Left lobe of liver (tissue), 2 donors: ENCODE measurements at places on chromosomes 7 and 10. TPM values are rescaled to one million over a fixed set of nuclear protein-coding genes. Genes with fewer than 3 reads are reported as not detected.

Gene SBDS
- 49.9 TPM for total RNA-seq

Gene GTF2IRD1
- 10.3 TPM for total RNA-seq

Gene ZNF503
- total RNA-seq: 7.3 TPM

Gene FEZF1
- not detected for total RNA-seq

DNA sequence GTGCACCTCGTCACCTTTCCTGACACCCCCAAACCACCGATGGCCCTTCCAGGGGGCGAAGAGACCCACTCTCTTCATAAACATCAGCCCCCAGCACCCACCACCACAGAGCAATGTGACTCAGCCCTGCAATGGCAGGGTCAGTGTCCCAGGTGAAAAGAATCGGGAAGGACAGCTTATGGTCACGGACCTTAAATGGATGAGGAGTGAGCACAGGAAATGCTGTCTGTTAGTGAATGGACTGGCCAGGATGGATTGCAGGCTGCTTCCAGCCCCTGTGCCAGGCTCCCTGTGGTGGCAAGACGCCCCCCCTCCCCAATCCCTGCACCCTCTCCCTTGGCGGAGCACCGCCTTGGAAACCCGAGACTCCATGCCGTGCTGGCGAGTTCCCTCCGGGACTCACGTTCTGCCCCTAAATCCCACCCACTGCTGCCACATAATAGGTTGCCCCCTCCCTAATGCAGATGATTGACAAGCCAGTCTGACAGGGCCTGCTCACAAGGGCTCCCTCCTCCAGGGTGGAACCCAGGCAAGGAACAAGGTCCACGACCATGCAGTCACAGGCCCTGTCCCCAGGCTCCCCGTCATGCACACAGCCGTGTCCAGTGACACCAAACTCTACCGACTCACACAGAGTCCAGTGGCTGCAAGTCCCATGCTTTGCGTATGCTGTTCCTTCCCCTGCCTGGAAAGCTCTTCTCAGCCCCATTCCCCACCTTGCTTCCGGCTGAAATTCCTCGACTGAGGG lies 7.3 kb downstream of the ASB13 start:
- no peak for DNase-seq

- no peak for DNase-seq
Observed at GRCh38 chr10:126101736-126102135, 205.4 kb downstream of the FANK1 start.

DNA sequence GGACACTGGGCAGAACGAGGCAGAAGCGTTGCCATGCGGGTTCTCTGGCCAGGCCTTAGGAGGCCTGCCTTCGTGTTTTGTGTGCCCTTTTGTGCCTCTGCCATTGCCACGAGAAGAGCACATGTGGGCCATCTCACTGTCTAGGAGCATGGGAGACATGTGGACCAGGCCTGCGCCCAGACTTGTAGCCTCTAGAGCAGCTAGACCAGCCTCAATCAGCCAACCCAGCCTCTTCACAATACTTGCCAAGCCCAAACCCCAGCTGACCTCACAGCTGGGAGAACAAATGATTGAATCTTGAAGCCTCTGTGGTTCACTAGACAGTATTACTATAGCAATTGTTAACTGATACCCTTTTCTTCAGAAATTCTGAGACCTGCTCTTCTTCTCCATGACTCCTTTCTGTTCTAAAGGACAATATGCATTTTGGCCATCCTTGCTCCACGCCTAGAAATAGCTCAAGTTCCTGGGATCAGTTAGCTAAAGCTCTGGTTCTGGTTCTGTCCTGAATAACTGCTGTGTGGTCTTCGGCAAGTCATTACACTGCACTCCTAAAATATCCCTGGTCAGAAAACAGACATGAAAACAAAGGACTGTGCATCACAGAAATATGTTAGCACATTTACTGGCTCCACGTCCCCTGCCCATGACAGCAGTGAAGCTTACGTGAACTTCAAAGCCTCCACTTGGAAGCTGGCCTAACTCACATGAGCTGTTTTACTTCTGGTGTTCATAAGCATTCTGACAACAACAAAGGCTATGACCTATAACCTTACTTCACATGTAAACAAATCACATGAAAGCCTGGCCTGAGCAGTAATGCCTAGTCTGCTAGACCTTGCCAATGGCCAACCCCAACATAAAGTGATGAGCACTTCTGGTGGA lies 72.3 kb upstream of the MKRN1 start:
- DNase-seq: no peak

GRCh38 chr10:131475803-131476202 lies 164.3 kb upstream of the TCERG1L start:
- DNase-seq: peak; percentile 58

DNA sequence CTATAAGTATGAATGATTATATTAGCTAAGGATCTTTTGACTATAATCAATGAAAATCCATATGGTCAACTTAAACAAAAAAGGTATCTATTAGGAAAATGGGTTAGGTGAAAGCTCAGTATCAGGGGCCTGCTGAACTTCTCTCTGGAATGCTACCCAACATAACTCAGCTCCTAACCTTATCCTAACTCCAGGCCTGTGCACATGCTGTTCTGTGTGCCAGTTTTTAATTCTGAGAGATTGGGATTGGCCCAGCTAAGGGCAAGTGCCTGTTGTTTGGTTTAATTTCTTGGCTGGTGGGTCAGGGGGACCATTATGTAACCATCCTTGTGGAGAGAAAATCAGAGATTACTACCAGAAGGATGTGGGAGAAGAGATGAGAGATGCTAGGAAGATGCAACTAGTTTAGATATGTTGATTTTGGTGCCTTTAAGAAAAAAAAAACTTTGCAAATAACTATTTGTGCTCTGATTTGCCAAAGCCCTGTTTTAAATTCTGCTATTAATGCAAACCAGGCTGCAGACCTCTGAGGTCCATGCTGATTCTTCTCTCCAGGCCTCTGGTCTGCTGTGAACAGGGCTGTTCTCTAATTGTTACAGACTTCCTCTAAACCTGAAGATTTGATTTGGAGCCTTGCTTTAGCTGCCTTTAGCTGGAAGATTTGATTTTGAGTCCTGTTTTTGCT lies 23.9 kb upstream of the HDAC9 start:
- no peak for DNase-seq

DNA sequence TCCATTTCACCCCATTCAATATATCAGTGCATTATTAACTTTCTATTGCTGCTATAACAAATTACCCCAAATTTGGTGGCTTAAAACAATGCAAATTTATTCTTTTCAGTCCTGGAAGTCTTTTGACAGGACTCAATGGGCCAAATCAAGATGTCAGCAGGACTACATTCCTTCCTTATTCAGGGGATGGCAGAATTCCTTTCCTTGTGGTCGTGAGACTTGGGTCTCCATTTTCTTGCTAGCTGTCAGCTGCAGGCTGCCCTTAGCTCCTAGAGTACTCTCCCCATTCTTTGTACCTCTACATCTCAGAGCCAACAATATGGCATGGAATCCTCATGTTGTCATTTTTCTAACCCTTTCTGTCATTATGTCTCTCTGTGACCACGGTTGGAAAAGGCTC lies 310.6 kb downstream of the HDAC9 start:
- no peak for DNase-seq

- DNase-seq: peak; percentile 66
Observed at GRCh38 chr7:75617634-75618234, 121.0 kb downstream of the HIP1 start.

DNA sequence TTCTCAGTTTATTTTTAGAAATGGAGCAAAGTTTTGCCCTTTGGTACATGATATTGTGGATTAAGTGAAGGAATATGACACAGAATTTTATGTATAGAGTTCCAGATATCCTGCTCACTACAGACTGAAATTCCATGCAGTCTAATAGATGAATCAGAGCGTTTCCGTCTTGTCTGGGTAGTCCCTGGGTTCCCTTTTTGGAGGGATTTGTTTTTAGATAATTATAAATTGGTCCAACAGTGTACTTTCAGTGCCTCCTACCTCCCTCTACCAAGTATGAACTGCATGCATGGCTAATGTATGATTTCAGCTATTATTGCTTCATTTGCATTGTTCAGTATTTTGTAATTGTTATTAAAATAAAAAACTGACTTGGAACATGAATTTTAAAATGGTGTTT lies 74.4 kb downstream of the SEPTIN7 start:
- no peak for DNase-seq

GRCh38 chr10:73941300-73941699 lies 30.4 kb downstream of the PLAU start:
- DNase-seq: no peak
